Activated T-cell treated with anti-CD3 and anti-CD28 coated beads for 24 hours (primary cell): ENCODE measurements at places on chromosomes 3 and 15.

GRCh38 chr15:68700455-68701123, 120.1 kb downstream of the ANP32A start:
- no peak for DNase-seq

DNA sequence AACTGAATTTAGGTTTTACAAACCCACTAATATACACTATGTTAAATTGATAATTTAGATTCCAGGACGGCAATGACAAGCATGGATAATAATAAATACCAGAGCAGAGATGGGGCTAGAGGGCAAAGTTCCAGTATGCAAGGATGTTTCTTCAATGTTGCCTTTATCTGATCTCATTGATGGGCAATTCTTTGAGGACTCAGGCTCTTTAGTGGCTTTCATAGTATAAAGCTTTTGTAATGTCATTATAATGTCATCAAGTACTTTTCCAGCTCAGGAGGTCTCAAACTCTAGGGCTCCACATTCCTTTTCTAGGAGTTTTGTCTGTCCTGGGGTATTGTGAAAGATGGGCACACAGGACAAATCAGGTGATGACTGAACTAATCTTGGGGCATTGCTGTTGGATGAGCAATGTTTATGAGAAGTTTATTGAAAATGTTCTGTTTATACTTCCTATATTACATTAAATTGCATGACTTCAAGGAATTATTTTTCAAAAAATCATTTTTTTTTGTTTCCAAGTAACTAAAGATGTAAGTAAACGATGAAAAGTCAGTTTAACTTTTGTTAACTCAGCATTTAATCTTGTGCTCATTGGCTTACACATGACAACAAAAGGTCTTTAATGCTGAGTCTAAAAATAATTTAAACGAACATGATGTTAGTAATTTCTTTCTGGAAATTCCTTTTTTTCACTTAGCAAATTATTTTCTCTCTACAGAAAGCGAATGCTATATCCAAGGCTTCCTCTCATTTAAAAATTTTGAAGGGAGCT, 116.4 kb downstream of the OXSM start:
- DNase-seq: no peak

GRCh38 chr15:63512148-63512547, 7.8 kb downstream of the USP3 start:
- no peak for DNase-seq

- no peak for DNase-seq
Observed at GRCh38 chr15:71934446-71934845, 124.1 kb downstream of the NR2E3 start.

DNA sequence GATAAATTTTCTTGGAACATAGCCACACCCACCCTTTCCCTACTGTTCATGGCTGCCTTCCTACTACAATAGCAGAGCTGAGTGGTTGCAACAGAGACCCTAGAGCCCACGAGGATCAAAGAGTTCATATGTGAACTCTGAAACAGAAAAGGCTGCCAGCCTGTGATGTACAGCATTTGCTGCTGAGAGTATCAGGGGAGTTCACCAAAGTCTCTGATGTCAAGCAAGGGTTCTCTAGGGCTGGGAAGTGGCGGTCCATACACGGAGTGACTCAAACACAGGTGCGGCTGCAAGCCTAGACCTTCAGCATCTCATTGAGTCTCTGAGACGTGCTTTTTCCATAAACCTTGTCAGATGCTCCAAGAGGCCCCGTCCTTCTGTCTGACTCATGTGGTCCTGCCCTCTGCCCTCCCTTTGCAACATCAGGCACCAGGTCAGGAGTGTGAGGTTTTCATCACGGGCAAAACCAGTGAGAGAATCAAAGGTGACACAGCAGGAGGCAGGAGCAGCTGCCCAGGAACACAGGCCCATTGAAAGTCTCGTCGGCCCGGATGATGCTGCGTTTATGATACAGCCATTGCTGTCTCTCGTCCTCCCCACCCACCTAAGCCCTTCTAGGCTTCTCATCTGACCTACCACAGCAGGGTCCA, 42.9 kb downstream of the PCSK6 start:
- DNase-seq: no peak

DNA sequence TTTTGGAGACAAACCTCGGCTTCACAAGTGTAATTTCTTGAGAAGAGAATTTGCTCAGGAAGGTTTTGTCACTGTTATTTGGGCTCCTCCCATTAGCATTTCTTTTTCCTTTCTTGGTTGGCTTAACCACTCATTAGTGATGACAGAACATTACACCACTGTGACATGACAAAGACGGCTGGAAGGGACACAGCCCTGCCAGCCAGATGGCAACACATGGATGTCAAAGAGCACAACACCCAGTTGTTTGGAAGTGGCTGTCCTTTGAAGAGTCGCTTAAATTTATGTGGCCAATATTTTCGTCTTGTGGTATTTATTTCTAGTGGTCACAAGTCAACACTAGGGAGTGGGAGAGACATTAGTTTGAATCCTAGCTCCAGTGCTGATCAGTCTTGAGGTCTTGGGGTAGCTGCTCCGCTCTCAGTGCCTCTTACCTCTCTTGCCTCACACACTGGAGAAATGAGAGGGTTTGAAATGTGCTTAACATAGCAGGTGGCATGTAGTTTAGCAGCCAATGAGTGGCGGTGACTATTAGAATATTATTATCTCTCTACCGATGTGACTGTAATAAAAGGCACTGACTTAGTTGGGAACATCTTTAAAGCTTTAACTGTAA, 92.8 kb downstream of the FRMD4B start:
- DNase-seq: no peak

DNA sequence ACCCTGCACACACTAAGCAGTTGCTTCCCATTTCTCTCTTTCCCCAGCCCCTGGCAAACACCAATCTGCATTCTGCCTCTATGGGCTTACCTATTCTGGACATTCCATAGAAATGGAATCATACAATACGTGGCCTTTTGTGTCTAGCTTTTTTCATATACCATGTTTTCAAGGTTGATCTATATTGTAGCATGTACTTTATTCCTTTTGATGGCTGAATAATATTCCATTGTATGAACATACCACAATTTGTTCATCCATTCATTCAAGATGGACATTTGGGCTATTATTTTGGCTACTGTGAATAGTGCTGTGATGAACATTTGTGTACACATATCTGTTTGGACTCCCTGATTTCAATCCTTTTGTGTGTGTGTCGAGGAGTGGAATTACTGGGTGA, 18.1 kb upstream of the ADAMTS9 start:
- DNase-seq: no peak

- no peak for DNase-seq
Observed at GRCh38 chr3:194828116-194828515, 142.4 kb downstream of the FAM43A start.

DNA sequence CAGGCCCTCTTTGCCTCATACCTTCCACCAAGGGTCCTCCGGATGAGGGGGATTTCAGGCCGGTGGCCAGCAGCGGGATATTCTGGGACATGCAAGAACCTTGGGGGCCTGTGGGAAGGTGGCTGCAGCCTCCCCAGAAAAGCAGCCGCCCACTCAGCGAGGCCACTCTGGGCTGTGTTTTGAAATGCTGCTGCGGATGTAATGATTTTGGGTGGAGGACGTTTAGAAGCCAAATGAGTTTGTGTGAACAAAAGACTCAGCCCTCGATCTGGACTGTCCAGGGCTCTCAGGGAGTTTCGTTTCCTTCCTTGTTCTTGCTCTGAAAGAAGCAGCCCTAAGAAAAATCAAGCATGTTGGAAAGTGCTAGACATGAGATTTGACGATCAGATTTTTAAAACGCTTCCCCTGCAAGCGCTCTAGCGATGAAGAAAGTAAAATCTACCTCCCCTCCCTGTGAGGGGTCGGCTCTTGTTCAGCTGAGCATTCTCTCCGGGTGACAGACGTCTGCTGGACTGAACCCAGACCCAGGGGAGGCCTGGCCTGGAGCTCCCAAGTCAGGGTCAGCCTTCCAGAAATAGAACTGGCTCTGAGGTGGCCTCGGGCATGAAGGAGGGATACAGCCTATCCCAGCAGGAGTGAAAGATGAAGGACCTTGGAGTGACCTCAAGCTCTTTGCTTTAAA, 12.9 kb downstream of the HEG1 start:
- no peak for DNase-seq

DNA sequence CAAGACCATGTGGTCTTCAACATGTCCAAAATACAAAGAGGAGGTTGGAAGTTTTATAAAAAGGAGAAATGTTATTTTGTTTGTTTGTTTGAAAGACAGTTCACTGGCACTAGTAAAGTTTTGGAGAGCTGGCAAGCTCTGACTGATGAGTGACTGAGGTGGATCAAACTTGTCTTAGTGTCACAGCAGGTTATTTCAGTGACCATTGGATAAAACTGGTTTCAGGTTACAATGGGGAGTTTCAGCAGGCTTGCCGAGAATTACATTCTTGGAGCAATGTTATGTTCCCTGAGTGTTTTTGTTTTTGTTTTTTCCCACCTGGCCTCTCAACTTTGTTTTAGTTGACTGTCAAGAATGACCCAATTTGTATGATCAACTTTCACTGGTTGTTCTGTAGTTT, 414.5 kb upstream of the ARHGEF26 start:
- DNase-seq: no peak

DNA sequence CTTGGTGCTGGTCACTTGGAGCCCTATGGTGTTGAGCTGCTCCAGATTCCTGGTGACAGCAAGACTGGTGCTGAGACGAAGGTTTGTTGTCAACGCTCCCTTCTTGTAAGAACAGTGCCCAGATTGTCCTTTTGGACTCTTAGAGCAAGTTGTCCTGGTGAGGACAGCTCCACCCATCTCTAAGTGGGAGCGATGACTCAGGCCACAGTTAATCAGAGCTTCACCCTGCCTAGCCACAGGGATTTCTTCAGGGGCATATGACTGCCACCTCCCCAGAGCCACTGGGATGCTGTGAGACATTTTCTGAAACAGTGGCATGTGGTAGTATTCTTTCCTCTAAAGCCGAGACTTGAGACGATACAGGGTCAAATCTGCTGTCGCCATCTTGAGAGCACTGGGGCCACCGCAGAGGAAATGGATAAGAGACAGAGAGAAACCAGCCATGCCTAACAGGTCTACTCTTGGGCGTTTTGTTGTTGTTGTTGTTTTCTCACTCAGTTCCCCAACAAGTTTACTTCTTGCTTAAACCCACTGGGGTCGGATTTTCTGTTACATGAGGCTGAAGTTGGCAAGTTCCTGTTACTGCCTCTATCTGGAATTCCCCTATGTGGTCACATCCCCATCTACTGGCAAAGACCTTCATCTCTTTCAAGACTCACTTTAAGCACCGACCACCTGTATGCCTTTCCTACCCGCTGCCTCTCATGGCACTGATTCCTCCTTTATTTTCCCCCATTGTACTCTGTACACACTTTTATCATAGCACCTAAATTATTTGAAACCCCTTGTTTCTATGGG, 16.0 kb upstream of the PCOLCE2 start:
- DNase-seq: no peak

DNA sequence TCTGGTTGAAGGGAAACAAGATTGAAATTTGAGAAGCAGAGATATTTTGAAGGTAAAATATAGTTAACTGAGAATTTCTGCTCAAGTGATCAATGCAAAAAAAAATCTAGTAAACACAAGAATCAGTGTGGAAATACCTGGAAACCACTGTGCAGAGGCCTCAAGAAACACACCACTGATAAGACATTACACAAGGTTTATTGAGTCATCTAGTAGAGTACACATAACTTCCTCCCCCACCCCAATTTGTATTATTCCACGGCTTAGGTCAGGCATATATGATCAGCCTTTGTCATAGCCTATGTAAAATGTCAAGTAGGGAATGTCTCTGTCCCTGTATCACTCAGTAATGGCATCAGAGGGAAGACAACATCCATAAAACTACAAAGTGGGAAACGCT, 447.8 kb upstream of the BCHE start:
- no peak for DNase-seq

GRCh38 chr15:94912760-94913159, 681.4 kb downstream of the MCTP2 start:
- no peak for DNase-seq

DNA sequence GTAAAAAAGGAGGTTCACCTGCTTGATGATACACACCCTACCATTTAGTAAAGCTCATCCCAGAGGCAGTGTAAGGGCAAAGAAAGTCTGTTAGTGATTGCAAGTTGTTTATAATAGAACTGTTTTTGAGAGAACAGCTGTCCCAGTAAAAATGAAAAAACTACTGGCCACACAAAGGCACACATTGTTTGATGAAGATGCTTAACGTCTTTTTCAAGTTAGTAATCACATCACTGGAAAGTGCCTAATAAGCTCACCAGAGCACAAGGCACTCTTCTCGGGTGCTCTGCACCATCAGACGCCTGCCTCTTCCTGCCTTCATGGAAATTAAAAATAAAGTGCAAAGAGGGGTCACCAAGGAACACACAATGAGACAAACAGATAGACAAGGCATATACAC, 186.9 kb downstream of the PDZRN3 start:
- DNase-seq: no peak

- DNase-seq: no peak
Observed at GRCh38 chr3:196192036-196192523, 19.1 kb downstream of the ZDHHC19 start.

GRCh38 chr15:90885432-90886290, 1.4 kb downstream of the FES start:
- peak; percentile 72 for DNase-seq

DNA sequence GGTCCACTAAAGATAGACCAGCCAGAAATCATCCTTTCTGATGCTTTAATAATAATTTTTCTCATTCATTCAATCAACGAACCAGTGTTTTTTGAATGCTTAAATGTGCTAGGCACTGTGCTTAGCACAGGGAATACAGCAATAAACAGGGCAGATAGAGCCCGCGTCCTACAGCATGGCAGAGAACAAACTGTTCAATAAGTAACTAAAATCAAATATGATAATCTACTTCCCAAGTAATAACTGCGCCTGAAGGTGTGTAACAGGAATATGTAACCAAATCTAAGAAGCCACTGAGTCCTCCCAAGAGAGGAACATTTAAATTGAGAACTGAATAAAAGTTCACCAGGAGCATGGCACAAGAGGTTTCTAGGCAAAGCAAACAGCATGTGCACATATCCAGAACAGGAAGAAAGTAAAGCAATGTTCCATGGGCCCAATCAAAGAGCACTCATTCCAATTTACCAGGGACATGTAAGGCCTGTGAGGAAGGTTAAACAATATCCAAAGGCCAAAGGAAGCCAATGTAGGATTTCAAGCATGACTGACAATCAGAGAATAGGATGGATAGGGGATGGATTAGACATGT, 311.0 kb upstream of the RARB start:
- DNase-seq: no peak

- no peak for DNase-seq
Observed at GRCh38 chr3:60277361-60277800, 973.9 kb downstream of the FHIT start.

- DNase-seq: no peak
Observed at GRCh38 chr3:150687613-150688012, 16.1 kb downstream of the ERICH6 start.

GRCh38 chr3:4271834-4272233, 31.3 kb upstream of the SETMAR start:
- DNase-seq: no peak

- no peak for DNase-seq
Observed at GRCh38 chr15:59315914-59316451, 56.7 kb downstream of the MYO1E start.
